ENCODE measurements at places on chromosomes 4 and X. TPM values are rescaled to one million over a fixed set of nuclear protein-coding genes. Genes with fewer than 3 reads are reported as not detected.
A peak's percentile ranks its signal among the peaks of the same experiment; 100 is the strongest.

DNA sequence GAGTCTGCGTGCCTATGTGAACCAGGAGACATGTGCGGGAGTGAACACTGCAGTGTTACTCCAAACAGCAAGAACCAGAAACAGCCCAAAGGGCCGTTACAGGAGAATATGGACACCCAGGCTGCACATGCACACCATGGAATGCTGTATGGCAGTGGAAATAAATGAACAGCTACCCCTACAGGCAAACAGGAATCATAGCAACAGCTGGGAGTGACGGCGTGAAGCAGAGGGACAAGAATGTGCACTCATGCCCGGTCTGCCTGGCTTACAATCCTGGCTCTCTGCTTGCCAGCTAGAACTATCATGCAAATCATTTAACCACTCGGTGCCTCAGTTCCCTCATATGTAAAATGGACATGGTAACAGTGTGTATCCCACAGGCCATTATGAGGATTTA, 16.6 kb downstream of the GPKOW start:
- no peaks in the 10 kb centered on the region for H3K4me1 ChIP-seq
- no peak overlapping the region for H3K4me3 ChIP-seq
- peak; percentile 66 for DNase-seq
- no peaks in the 10 kb centered on the region for H3K27me3 ChIP-seq
- peaks cover 9% of the 10 kb centered on the region for H3K36me3 ChIP-seq

DNA sequence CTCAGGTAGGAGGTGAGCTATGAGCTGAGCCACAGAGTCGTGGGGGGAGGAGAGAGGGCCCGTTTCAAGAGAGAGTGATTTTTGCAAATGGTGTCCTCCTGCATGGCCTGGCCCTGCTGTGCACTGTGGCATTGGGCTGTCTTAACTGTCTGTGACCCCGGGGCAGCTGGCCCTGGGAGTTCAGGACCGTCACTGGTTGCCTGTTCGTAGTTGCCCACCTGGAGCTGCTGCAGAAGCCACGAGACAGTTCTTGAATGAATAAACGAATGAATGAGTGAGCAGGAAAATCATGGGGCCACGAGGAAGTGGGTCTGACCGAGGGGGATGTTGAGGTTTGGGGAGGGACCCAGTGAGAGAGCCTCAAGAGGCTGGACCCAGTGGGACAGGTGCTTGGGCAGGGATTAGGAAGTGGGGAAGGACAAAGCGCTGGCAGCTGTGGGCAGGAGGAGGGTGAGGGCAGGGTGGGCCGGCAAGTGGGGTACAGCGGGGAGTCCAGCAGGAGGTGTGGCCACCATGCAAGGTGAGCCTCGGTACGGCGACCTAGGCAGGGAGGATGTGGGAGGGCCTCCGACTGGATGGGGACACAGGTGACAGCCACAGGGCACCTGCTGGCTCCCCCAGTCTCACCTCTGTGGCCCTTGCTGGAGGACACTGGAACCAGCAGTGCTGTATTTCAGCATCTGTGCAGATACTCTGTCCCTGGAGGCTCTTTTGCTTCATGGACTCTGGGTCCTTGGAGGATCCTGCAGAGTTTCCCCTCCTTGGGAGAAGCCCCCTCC, 10.2 kb downstream of the RGS12 start:
- peaks cover 34% of the 10 kb centered on the region for H3K4me1 ChIP-seq
- peak overlapping the region; percentile 42 for H3K27ac ChIP-seq
- no peaks in the 10 kb centered on the region for H3K36me3 ChIP-seq
- H3K4me3 ChIP-seq: peak overlapping the region; percentile 82
- peak; percentile 69 for DNase-seq

DNA sequence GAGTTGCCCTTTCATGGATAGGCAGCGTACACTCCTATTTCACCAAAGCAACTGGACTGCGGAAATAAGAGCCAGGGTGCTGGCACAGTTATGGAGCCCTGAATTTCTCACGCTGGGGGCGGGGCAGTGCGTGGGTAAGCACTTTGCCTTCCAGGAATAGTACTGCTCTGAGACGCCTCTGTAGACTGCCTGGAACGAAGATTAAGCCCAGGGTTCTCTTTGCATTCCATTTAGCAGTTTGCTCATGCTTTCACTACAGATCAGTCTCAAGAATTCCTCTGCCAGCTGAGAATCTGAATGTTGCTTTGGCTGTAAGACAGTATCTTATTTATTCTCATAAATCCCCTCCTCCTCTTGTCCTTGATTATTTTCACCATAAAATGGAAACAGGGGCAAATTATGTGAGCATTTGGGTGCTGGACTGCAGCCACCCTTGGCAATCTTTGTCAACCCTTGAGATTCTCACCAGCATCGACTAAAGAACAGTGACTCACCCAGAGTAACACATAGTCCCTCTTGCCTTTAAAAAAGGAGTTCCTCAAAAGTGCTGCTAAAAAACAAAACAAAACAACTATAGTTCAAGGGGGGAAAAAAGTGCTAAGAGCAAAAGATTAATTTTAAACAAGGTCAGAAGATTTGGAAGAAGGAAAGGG, 88.9 kb upstream of the CITED1 start:
- no peak overlapping the region for H3K4me3 ChIP-seq
- no peak overlapping the region for H3K27ac ChIP-seq
- DNase-seq: no peak
- no peaks in the 10 kb centered on the region for H3K27me3 ChIP-seq
- H3K36me3 ChIP-seq: peaks cover 2% of the 10 kb centered on the region

- H3K27me3 ChIP-seq: no peaks in the 10 kb centered on the region
- no peaks in the 10 kb centered on the region for H3K4me1 ChIP-seq
- no peak for DNase-seq
- no peak overlapping the region for H3K27ac ChIP-seq
Observed at GRCh38 chr4:14529653-14530052, 472.6 kb upstream of the CPEB2 start.

GRCh38 chrX:13253223-13253622, 66.6 kb downstream of the ATXN3L start:
- no peak overlapping the region for H3K4me3 ChIP-seq
- H3K27ac ChIP-seq: no peak overlapping the region
- no peak for DNase-seq
- peaks cover 53% of the 10 kb centered on the region for H3K4me1 ChIP-seq
- H3K36me3 ChIP-seq: peaks cover 10% of the 10 kb centered on the region

DNA sequence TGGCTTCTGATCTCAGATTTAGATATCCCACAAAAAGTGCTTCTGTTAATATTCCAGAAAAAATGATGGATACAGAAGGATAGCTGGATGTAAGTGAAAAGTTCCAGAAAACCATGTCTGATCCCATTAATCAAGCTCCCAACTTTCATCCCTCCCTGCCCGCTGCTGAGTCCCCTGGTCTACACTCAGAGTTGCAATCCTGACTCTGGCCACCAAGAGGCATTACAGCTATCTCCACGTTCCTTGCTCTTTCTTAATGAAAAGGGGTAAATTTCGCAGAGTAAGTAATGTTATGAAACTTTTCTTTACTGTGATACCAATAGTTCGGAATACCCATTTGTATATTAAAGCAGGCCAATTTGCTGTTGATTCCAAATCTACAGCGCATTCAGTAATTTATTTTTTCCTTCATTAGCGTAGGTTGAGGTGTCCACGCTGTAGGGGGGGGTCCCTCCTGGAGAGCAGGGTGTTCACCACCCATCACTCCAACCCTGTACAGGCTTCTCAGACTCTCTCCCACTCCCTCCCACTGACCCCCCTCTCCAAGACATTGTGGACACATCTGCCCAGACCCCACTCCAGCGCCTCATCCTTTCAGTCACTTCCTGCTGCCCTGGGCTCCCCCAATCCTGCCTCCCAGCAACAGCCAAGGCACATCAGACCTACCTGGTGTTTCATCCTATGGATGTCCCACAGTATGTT, 55.1 kb downstream of the RAB40A start:
- H3K27me3 ChIP-seq: no peaks in the 10 kb centered on the region
- peak overlapping the region; percentile 92 for H3K4me3 ChIP-seq
- peaks cover 12% of the 10 kb centered on the region for H3K4me1 ChIP-seq
- DNase-seq: peak; percentile 70
- H3K27ac ChIP-seq: peak overlapping the region; percentile 20

GRCh38 chr4:79882806-79883205, 190.2 kb downstream of the ANTXR2 start:
- no peak for DNase-seq
- H3K27ac ChIP-seq: no peak overlapping the region
- no peaks in the 10 kb centered on the region for H3K4me1 ChIP-seq
- H3K36me3 ChIP-seq: no peaks in the 10 kb centered on the region
- peaks cover 4% of the 10 kb centered on the region for H3K27me3 ChIP-seq

DNA sequence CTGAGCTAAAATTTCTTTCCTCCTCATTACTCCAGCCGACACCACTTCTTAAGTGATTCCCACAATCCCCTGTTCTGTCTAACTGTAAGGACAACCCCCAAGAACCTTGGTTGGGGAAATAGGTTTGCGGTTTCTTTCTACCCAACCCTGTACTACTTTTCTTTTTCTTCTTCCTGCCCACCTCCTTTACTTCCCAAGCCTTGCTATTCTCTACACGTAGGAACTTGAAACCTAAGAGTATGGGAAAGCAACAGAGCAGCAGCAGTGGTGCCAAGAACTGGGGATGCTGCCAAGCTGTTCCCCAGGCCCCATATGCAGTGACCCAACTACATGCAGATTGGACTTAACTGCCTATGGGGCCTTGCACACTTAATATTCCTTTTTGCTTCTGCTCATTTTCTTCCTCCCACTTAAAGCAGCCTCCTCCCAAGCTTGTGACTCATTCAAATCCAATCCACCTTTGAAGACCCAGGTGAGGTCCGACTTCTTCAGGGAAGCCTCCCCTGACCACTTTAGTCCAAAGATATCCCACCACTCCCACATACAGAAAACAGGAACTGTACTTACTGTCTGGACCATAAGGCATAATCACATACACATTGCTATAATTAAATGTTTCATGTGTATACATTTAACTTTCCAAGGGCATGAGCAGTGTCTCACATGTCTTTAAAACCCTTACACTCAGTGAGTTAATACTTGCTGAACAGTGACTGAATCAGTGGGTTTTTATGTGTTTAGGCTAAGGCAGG, 1.7 kb downstream of the FAM120C start:
- H3K36me3 ChIP-seq: peaks cover 40% of the 10 kb centered on the region
- H3K4me1 ChIP-seq: peaks cover 49% of the 10 kb centered on the region
- H3K27me3 ChIP-seq: no peaks in the 10 kb centered on the region
- H3K4me3 ChIP-seq: peak overlapping the region; percentile 88
- no peak for DNase-seq

DNA sequence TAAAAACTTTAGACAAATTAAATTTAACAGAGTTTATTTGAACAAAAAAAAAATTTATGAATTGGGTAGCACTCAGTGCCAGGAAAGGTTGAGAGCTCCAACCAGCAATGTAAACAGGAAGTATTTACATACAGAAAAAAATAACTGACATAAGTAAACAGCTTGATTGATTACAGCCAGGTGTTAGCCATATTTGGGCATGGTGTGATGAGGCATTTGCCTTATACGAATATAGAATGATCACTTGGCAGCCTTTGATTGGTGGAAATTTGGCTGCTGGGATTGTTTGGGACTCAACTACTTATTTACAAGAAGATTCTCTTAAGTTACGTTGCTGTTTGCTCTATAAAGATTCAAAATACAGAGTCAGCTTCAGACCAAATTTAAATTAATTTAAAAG, 172.0 kb downstream of the ADAM29 start:
- no peak overlapping the region for H3K27ac ChIP-seq
- no peak overlapping the region for H3K4me3 ChIP-seq
- no peaks in the 10 kb centered on the region for H3K4me1 ChIP-seq

- no peak overlapping the region for H3K4me3 ChIP-seq
- no peak for DNase-seq
- H3K27ac ChIP-seq: no peak overlapping the region
- H3K4me1 ChIP-seq: peaks cover 7% of the 10 kb centered on the region
Observed at GRCh38 chr4:81422595-81422994, 49.1 kb downstream of the RASGEF1B start.

DNA sequence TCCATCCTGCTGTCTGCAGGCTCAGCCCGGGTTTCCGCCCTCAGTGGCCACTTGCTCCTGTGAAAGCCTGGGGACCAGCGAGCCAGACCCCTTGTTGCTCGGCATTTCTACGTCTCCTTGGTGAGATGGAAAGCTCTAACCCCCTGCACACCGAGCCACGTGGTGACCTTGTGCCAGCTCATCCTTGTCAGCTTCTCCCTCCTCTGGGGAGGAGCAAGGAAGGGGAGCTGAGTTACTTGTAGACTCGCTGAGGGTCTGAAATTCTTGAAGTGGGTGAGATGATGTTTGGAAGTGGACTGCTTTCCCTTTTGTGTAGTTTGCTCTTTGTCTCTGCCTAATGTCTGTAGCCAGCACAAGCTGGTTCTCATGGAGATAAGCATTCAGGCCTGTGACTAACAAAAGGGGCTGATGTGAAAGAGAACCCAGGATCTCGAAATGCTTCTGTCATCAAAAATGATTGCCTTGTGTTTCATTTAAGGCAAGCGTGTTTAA, 29.3 kb downstream of the RGS12 start:
- H3K36me3 ChIP-seq: no peaks in the 10 kb centered on the region
- H3K4me1 ChIP-seq: no peaks in the 10 kb centered on the region
- peaks cover 8% of the 10 kb centered on the region for H3K27me3 ChIP-seq
- no peak overlapping the region for H3K4me3 ChIP-seq
- no peak overlapping the region for H3K27ac ChIP-seq

- H3K36me3 ChIP-seq: peaks cover 10% of the 10 kb centered on the region
- H3K27ac ChIP-seq: peak overlapping the region; percentile 94
- no peaks in the 10 kb centered on the region for H3K27me3 ChIP-seq
- H3K4me3 ChIP-seq: peak overlapping the region; percentile 99
- peak; percentile 58 for DNase-seq
Observed at GRCh38 chr4:70992391-70992881, 1.0 kb upstream of the DCK start.

DNA sequence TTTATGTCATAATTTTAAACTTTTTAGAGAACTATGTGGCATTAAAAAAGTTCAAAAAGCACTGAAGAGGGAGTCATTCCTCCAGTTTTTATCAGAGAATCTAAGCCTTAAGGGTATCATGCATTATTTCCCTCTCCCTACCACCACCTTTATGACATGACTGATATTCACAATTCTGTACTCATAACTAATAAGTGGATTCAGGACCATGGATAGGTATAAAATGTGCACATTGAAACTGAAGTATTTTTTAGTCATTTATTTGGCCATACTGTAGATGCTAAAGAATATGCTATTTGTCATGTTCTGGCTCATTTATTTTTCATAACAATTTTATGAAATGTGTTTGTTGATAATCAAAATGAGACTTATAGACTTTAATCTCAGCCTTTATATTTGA, 897.5 kb upstream of the AGA start:
- H3K27ac ChIP-seq: no peak overlapping the region
- no peaks in the 10 kb centered on the region for H3K27me3 ChIP-seq
- H3K4me1 ChIP-seq: no peaks in the 10 kb centered on the region
- no peaks in the 10 kb centered on the region for H3K36me3 ChIP-seq
- no peak for DNase-seq

- no peak overlapping the region for H3K4me3 ChIP-seq
- H3K27ac ChIP-seq: no peak overlapping the region
- no peaks in the 10 kb centered on the region for H3K27me3 ChIP-seq
- H3K36me3 ChIP-seq: no peaks in the 10 kb centered on the region
Observed at GRCh38 chrX:69073241-69073640, 92.0 kb downstream of the PJA1 start.

- peak; percentile 73 for DNase-seq
- peak overlapping the region; percentile 88 for H3K27ac ChIP-seq
- peak overlapping the region; percentile 94 for H3K4me3 ChIP-seq
Observed at GRCh38 chr4:88008122-88008742, 797 bp downstream of the PKD2 start.

GRCh38 chr4:178778496-178778895, 1336.3 kb upstream of the AGA start:
- H3K4me1 ChIP-seq: no peaks in the 10 kb centered on the region
- DNase-seq: no peak
- no peak overlapping the region for H3K27ac ChIP-seq
- no peaks in the 10 kb centered on the region for H3K36me3 ChIP-seq
- H3K4me3 ChIP-seq: no peak overlapping the region

NXF2B gene
- not detected for total RNA-seq

WDR17 gene
- 2.1 TPM for total RNA-seq

FAM9C gene
- total RNA-seq: not detected

MBNL3 gene
- total RNA-seq: 15.4 TPM

NKX1-1 gene
- total RNA-seq: not detected

MAGEB10 gene
- total RNA-seq: not detected

TMEM154 gene
- total RNA-seq: 9.0 TPM

BEX5 gene
- 0.71 TPM for total RNA-seq

NLRP2B gene
- not detected for total RNA-seq
